ENCODE measurements at places on chromosomes 6 and 20. TPM values are rescaled to one million over a fixed set of nuclear protein-coding genes. Genes with fewer than 3 reads are reported as not detected.
A peak's percentile ranks its signal among the peaks of the same experiment; 100 is the strongest.

GRCh38 chr6:88442737-88443136 is 276.6 kb upstream of the CNR1 start:
- H3K4me3 ChIP-seq, result no peak overlapping the region
- no peaks in the 10 kb centered on the region for H3K4me1 ChIP-seq
- no peak overlapping the region for H3K27ac ChIP-seq
- no peaks in the 10 kb centered on the region for H3K36me3 ChIP-seq
- no peaks in the 10 kb centered on the region for H3K27me3 ChIP-seq
- no peak for DNase-seq

DNA sequence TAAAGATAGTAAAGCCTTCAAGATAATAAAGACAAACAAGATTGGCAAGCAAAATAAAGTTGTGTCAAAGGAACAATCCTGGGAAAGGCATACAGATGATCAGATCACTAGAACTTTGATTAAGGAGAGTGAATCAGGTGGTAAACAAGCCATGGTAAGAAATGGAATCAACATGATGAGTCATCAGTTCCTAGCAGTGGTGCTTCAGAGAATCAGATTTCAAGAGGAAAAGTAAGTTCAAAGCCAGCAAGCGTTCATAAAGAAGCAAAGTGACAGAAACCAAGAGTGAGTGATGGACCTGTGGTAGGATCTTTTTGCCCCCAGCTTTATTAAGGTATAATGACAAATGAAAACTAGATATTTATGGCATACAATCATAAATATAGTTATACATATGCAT is 340.4 kb downstream of the TPBG start:
- H3K4me3 ChIP-seq, result no peak overlapping the region
- DNase-seq, result no peak
- no peaks in the 10 kb centered on the region for H3K4me1 ChIP-seq
- no peaks in the 10 kb centered on the region for H3K36me3 ChIP-seq
- no peaks in the 10 kb centered on the region for H3K27me3 ChIP-seq

- H3K4me3 ChIP-seq, result no peak within 1 kb of the TSS
- no peaks in the 10 kb centered on the region for H3K4me1 ChIP-seq
- no peaks in the 10 kb centered on the region for H3K36me3 ChIP-seq
- no peak for DNase-seq
- no peak within 1 kb of the TSS for H3K27ac ChIP-seq
Measured at GRCh38 chr6:11110921-11111768, at the start of gene ERVFRD-1. ERVFRD-1 (minus strand) TSS chr6:11111725; CDS start chr6:11105310, 6,415 bp downstream.

DNA sequence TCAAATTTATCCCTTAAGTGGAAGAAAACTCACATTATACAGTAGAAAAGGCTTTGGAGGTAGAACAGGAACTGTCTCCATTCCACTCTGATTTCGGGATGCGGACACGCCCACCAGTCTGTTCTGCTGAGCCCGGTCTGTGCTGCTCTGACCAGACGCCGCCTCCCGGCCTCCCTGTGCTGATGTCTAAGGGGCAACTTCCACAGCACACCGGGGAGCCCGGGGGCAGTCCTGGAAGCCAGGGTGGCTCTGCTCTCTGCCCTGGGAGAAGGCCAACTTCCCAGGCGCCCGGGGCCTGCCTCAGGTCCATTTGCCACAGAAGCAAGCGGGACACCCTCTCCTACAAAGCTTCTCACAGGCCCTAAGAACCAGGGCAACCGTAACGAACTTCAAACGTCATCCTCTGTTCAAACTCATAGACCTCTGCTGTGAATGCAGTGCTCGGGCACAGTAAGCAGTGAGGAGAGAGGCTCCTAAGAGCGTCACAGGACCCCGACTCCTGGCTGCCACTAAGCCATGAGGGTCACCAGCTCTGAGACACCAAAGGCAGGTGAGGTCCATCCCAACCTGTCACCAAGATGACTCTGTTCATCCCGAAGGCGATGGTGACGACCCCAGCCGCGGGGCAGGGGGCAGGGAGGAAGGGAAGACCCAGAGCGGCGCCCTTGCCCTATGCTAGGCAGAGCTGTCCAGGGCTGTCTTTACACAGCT is 5.6 kb downstream of the TAF4 start:
- H3K4me1 ChIP-seq, result peaks cover 15% of the 10 kb centered on the region
- no peaks in the 10 kb centered on the region for H3K36me3 ChIP-seq
- no peak for DNase-seq
- no peaks in the 10 kb centered on the region for H3K27me3 ChIP-seq

GRCh38 chr6:158703111-158703836 is 53.4 kb downstream of the SYTL3 start:
- H3K36me3 ChIP-seq, result no peaks in the 10 kb centered on the region
- no peaks in the 10 kb centered on the region for H3K27me3 ChIP-seq
- H3K4me1 ChIP-seq, result peaks cover 44% of the 10 kb centered on the region
- no peak overlapping the region for H3K4me3 ChIP-seq

- no peaks in the 10 kb centered on the region for H3K27me3 ChIP-seq
- no peak overlapping the region for H3K4me3 ChIP-seq
- DNase-seq, result no peak
- H3K4me1 ChIP-seq, result peaks cover 6% of the 10 kb centered on the region
Measured at GRCh38 chr20:40644863-40645262, 44.2 kb downstream of the MAFB start.

- H3K27me3 ChIP-seq, result no peaks in the 10 kb centered on the region
- H3K4me3 ChIP-seq, result no peak overlapping the region
- peaks cover 1% of the 10 kb centered on the region for H3K36me3 ChIP-seq
- peak overlapping the region; percentile 10 for H3K27ac ChIP-seq
Measured at GRCh38 chr20:45404438-45404837, 3.7 kb upstream of the DBNDD2 start.

GRCh38 chr20:35328689-35329088 is 36.5 kb upstream of the FAM83C start:
- H3K4me1 ChIP-seq, result peaks cover 4% of the 10 kb centered on the region
- no peak overlapping the region for H3K27ac ChIP-seq
- no peak overlapping the region for H3K4me3 ChIP-seq
- no peaks in the 10 kb centered on the region for H3K36me3 ChIP-seq
- no peak for DNase-seq

DNA sequence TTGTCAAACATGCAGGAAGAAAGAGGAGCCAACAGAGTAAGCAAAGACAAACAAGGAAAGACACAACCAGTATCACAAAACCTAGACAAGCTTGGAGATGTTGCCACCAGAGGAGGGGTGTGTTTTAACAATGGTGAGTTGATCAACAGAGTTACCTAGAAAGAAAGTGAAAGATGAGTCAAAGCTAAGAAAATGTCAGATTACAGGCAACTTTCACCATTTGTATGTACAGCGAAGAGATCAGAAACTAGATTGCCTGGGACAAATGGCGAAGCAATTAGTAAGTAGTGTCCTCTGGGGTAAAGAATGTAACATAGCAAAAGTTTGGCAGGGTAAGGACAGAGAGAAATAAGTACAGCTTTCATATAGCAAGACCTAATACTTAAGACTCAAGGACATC is 51.6 kb upstream of the POU3F2 start:
- no peaks in the 10 kb centered on the region for H3K4me1 ChIP-seq
- no peak overlapping the region for H3K4me3 ChIP-seq
- no peak for DNase-seq
- no peak overlapping the region for H3K27ac ChIP-seq
- H3K27me3 ChIP-seq, result no peaks in the 10 kb centered on the region
- H3K36me3 ChIP-seq, result no peaks in the 10 kb centered on the region

GRCh38 chr6:3697609-3698008 is 53.9 kb downstream of the PXDC1 start:
- H3K4me1 ChIP-seq, result peaks cover 8% of the 10 kb centered on the region
- H3K27ac ChIP-seq, result peak overlapping the region; percentile 43
- peak; percentile 17 for DNase-seq
- H3K36me3 ChIP-seq, result no peaks in the 10 kb centered on the region

DNA sequence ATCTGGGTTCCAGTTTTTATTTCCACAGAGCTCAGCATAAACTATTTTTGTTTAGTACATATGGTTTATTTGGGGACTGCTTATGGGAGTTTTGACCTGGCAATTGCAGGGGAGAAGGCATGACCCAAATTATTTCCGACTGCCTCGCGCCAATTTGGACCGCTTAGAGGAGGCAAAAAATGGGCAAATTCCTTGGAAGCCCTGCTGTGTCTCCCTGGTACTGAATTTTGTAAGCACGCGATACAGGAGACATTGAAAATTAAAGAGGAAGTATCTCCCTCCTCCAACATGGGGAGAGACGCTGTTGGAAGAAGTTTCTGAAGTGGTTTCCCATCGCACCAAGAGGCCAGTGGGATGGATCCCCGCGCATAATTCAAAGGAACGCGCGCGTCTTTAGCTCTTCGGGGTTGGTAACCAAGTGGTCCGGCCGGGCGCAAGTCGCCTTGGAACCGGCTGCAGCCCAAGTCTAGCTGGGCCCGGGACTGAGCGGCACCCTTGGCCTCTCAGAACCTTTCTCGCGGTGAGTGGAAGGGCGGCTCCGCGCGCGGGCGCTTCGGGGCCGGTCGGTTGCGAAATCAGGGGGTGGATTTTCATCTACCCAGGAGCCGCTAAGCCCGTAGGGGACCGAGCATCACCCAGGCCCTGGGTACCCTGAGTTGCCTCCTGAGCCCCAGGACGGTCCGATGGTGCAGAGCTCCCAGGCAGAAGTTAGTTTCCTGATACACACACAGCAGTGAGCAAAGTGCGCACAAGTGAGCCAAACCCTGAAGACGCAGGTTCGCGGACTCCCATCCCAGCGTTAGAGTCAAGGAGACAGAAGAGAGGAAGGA is 6.2 kb downstream of the NKX2-2 start:
- peaks cover 5% of the 10 kb centered on the region for H3K27me3 ChIP-seq
- H3K4me1 ChIP-seq, result peaks cover 45% of the 10 kb centered on the region
- no peak for DNase-seq
- H3K27ac ChIP-seq, result no peak overlapping the region

DNA sequence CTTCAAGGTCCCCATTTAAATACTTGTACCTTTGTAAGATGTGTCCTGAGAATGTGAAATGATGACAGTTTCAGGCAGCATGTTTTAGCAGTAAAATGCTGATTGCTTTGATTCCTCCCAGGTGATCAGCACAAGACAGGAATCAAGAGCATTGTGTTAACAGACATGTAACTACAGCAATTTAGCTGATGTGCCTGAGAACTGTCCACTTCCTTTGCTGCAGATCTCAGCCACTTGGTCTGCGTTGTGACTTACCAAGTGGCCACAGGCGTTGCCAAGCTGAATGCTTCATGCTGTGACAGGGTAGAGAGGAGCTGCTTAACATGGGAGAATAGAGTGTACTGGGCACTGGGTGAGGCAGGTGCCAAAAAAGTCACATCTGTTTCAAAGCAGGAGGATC is 767.0 kb upstream of the POU3F2 start:
- no peak overlapping the region for H3K27ac ChIP-seq
- no peak for DNase-seq
- no peaks in the 10 kb centered on the region for H3K36me3 ChIP-seq
- H3K27me3 ChIP-seq, result no peaks in the 10 kb centered on the region
- H3K4me3 ChIP-seq, result no peak overlapping the region

- H3K27me3 ChIP-seq, result no peaks in the 10 kb centered on the region
- H3K4me3 ChIP-seq, result no peak overlapping the region
- no peak overlapping the region for H3K27ac ChIP-seq
Measured at GRCh38 chr6:42368181-42368580, 83.5 kb downstream of the TRERF1 start.

DNA sequence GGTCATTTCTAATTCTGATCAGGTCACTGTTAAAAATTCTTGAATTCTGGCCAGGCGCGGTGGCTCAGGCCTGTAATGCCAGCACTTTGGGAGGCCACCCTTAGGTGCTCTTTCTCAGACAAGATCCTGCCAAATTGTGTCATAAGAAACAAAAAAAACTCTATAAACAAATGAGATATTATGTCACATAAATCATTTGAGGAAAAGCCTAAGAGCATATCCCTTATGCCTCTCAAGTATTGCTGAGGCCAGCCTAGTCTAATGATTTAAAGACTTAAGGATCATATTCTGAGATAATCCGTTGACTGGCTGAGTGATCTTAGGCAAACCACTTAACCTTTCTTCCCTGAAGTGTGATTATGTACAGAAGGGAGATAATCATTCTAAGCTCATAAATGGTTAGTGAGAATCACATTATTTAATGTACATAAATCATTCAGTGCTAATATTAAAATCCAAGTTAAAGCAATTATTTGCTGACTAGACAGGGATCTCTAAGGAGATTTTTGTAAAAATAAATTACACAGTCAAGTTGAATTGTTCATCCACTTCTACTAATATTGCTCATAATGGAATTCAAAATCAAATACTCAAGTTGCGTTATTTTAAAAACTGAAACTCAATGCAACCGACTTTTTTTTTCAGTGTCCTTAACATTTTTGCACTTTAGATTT is 365.4 kb downstream of the PHF3 start:
- H3K4me3 ChIP-seq, result no peak overlapping the region
- DNase-seq, result no peak
- no peak overlapping the region for H3K27ac ChIP-seq

- no peak overlapping the region for H3K27ac ChIP-seq
- H3K36me3 ChIP-seq, result no peaks in the 10 kb centered on the region
- DNase-seq, result no peak
- no peaks in the 10 kb centered on the region for H3K27me3 ChIP-seq
- no peak overlapping the region for H3K4me3 ChIP-seq
Measured at GRCh38 chr6:6694368-6694780, 105.9 kb downstream of the LY86 start.

DNA sequence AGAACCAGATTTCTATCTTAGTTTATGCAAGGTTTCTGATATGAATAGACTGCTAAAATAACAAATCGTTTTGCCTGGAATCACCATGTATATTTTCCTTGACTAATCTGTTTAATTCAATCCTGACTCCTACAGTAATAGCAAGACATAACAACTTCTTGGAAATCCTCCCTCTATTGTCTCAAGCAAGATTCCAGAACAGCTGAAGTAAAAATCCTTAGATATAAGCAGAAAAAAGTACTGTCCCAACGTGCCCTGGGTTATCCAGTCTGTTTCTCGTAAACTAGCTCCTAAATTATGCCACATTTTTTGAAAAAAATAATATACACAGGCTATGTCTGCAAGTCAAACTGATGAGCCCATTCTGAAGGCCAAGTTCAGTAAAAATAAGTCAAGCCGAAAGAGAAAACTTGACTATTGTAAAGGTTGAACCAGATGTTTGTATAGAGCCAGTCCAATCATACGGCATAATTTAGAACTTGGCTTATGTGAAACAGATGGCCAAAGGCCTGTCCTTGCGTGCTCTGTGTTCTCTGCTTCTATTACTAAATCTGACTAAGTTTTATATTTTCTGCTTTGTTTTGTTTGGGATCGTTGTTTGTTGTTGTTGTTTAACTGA is 341.6 kb upstream of the NRSN1 start:
- peak overlapping the region; percentile 18 for H3K4me3 ChIP-seq
- no peaks in the 10 kb centered on the region for H3K27me3 ChIP-seq
- H3K36me3 ChIP-seq, result no peaks in the 10 kb centered on the region
- H3K4me1 ChIP-seq, result peaks cover 23% of the 10 kb centered on the region

The ARHGAP40 gene
- total RNA-seq, result not detected

The PRDM13 gene
- not detected for total RNA-seq

The KCNK16 gene
- not detected for total RNA-seq

The C20orf144 gene
- total RNA-seq, result not detected

The PNPLA1 gene
- total RNA-seq, result not detected

Measured in thoracic aorta (tissue), 2 donors.